CD4-positive, alpha-beta T cell treated with Interleukin-4 for 1 hour (primary cell): ENCODE measurements at places on chromosomes 7 and 10.

- DNase-seq: peak; percentile 47
Measured at GRCh38 chr10:93080350-93081046, 6.8 kb downstream of the CYP26A1 start.

- DNase-seq: no peak
Measured at GRCh38 chr7:135925210-135925609, 51.9 kb downstream of the MTPN start.

DNA sequence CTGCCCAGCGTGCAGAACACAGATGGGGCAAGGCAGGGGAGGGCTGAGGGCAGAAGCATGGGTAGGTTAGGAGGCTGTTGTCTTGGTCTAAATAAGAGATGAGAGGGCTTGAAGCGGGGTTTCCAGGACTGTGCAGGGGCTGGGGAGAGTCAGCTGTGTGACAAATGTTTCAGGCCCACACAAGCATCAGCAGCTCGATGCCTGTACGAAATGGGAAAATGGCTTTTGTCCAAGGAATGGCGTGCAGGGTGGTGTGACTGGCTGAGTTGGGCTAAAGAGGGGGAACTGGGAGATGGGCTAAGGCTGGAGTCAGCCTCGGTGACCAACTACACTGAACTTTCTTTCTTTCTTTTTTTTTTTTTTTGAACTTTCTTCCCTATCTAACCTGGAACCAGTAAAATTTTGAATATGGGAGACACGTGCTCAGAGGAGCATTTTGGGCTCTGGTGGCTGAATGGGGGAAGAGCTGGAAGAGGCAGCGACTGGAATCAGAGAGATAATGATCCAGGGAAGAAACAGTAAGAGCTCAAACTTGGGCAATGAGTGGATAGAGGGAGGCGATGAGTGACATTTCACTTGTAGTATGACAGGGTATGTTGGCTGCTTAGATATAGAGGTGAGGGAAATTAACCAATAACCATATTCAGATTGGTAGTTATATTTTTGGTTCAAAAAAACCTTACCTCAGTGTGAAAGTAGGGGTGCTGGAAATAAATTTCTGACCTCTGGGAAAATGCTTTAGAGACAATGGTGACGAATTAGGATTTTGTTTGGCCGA, 10.2 kb upstream of the EPHA1 start:
- DNase-seq: no peak

DNA sequence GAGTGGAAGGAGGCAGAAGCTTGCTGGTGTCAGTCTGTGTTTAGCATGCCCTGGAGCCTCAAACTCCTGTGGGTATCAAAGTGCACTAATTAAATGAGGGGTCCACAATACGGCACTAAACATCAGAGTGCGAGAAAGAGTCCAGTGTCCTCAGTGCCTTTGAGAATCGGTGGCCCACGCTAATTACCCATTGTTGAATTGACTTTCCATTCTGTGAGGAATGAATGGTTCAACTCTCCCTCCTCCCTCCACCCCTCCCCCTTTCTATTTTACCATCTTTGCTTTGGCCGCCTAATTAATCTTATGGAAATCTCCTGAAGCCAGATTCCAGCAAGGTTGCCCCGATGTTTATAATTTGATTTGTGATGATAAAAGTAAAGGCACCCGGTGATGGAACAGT, 217.8 kb downstream of the TFEC start:
- DNase-seq: no peak

GRCh38 chr7:131385039-131385605, 57.4 kb downstream of the MKLN1 start:
- DNase-seq: no peak

DNA sequence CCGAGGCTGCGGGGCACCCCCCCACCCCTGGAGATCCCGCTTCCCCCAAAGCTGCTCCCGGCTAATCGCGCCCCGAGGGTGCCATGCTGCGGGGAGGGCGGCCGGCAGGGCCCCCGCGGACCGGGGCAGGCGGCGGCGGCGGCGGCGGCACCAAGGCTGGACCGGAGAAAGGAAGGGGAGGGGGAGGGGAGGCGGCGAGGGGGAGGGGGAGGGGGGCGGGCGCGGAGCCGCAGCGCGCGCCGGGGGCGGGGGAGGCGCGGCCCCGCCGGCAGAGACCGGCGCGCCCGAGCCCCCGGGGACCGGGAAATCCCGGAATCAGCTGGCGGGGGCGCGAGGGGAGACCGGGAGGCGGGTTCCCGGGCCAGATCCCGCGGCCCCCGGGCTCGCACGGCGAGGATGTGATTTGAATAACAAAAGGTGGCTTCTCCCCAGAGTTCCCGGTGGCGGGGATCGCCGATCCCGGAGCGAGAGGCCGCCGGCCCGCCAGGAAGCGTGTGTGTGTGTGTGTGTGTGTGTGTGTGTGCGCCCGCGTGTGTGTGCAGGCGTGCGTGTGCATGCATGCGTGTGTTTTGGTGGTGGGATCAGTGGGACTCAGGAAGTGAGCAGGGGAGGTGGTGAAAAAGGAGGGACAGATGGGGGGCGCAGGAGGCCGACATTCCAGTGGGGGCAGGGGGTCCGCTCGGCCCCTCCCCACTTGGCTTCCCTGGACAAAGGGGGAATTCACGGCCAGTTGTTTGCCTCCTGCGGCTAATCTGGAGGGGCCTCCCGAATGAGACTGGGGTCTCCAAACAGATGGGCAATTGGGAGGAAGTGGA, 99.5 kb downstream of the HIP1 start:
- DNase-seq: peak; percentile 25

- no peak for DNase-seq
Measured at GRCh38 chr7:158296798-158297104, 290.9 kb downstream of the PTPRN2 start.

- no peak for DNase-seq
Measured at GRCh38 chr10:98249134-98249533, 18.9 kb downstream of the LOXL4 start.

- no peak for DNase-seq
Measured at GRCh38 chr7:139068544-139069399, 32.9 kb upstream of the ZC3HAV1L start.

- DNase-seq: no peak
Measured at GRCh38 chr10:122286867-122287266, 15.8 kb downstream of the BTBD16 start.

DNA sequence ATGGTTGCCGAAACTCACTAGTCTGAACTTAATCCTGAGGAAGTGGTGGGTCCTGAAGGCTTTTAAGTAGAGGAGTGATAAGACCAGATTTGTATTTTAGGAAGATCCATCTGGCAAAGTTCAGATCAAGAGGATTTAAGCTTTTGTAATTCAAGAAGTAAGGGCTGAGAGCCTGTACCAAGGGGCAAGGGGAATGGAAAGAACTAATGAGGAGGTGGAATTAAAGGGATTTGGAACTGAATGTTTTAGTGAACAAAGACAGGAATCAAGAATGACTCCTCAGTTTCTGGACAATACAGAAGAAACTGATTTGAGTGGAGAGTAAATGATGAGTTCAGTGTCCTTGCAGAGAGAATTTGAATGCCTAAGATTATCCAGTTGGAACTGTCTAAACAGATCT, 249.0 kb downstream of the C7orf25 start:
- no peak for DNase-seq

DNA sequence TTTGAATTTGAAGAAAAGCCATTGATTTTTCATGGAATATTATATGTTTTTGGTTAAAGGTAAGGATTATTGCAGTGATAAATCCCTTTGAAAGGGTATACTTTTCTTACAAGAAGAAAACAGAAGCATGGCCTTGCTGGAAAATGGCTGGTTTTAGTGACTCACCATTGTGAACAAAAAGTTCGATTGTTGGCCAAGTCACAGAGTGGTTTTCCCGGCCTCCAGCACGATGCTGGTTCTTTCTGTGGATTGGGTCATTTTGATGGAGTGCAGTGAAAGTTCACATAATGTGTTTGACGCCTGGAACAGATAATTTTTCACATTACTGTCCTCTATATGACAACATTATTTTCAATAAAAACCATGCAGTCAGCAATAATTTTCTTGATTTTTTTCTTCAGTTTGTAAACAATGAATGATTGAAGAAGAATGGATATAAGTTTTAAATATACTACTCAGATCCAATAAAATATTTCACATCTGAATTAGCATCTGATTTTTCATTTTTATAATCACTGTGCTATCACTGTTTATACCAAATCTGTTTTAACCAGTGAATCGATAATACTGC, 60.9 kb downstream of the RBM20 start:
- DNase-seq: no peak

GRCh38 chr7:46554688-46555422, 633.8 kb upstream of the IGFBP3 start:
- no peak for DNase-seq

DNA sequence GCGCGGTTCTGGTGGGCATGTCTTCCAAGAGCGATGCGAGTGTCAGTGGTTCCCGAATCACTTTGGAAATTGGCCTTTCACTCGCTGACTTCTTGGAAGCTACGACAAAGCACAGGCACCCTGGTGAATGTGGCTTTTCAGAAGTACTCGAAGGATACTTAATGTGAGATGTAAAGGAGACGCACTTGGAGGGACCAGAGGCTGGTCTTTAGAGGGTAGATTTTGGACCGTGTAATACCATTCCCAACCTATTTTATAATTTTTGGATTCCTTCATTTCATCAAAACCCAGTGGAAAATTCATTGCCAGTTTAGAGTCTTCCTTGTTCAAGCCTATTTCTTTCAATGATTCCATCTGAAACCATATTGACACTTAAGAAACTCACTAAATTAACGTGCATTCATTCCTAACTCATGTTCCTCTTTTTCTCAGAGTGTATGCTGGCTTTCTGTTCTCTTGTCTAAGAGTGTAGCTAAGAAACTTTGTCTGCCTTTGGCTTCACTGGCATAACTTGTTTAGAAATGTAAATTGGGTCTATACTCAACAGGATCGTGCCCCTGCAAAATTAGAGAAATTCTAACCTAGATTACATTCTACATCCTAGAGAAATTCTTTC, 645 bp upstream of the COPG2 start:
- DNase-seq: no peak

- no peak for DNase-seq
Measured at GRCh38 chr10:47051741-47052238, 140.6 kb downstream of the PTPN20 start.

DNA sequence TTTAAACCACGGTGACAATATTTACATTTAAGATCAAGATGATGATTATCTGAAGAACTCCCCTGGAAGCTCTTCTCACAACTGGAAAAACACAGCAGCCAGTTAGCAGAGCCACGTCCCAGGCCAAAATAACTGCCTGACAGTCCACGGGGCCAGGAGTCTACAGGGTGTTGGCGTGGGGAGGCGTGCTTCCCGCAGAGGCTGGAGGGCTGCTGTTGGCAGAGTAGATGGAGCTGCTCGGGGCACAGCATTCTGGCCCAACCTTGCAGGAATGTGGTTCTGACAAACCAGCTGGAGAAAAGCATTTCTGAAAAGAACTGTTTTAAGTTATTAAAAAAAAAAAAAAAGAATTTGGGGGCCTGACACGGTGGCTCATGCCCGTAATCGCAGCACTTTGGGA, 177.9 kb downstream of the EBF3 start:
- no peak for DNase-seq

DNA sequence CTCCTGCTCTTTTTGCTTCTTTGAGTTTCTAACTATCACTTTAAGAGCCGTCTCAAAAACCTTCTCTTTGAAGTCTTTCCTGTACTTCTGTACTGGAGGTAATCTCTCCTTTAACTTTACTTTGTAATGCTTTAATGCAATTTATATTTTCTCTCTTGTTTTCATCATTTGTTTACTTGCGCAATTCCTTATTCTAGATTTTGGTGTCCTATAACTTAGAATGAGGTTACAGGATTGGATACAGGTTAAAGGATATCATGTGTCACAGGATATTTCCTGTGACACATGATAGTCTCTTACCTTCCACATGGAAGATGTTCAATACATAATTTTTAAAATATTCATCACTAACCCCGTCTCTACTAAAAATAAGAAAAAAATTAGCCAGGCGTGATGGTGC, 42.4 kb upstream of the CPN1 start:
- no peak for DNase-seq

- DNase-seq: peak; percentile 22
Measured at GRCh38 chr10:32982911-32983909, 25.2 kb upstream of the ITGB1 start.

DNA sequence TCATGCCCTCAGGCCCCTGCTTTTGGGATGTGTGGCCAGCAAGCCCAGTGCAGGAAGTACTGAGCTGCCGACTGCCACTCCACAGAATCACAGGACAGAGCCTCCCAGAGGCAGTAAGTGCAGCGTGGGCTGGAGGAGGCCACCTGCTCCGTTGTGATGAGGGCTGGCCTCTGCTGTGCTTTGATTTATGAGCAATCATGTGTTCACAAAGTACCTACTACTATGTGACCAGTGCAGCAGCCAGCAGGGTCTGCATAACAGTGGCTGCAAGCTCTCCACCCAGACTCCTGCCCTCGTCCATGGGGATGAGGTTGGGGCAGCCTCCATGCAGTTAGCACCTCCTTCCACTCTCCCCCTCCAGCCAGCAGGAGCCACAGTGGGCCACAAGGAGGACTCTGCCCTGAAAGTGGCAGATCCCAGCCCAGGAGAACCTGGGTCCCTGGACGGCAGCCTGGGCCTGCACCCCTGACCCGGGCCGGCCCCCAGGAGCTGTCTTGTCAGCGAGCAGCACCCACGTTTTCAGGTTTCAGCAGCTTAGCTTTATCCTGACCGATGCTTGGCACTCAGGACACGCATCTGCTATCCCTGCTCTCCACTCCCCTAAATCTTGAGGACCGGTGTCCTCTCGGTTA, 37.7 kb upstream of the INSIG1 start:
- no peak for DNase-seq

DNA sequence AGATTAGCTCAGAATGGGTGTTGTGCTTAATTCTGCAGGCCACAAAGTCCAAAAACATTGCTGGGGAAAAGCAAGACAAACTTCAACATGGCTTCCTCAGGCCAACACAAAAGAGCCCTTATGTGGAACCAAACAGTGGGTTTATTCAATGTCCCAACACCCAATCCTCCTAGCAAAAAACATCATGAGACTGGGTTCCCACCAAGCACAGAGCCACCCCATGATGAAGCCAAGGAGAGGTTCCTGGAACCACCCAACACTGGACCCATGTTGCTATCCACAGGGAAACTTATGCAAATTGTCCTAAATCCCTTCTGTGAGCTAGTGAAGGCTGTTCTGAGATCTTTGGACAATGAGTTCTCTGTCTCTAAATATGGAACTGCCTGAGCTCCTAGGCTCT, 24.0 kb downstream of the SLC25A13 start:
- no peak for DNase-seq

- DNase-seq: no peak
Measured at GRCh38 chr7:106524690-106525059, 136.3 kb downstream of the CCDC71L start.

DNA sequence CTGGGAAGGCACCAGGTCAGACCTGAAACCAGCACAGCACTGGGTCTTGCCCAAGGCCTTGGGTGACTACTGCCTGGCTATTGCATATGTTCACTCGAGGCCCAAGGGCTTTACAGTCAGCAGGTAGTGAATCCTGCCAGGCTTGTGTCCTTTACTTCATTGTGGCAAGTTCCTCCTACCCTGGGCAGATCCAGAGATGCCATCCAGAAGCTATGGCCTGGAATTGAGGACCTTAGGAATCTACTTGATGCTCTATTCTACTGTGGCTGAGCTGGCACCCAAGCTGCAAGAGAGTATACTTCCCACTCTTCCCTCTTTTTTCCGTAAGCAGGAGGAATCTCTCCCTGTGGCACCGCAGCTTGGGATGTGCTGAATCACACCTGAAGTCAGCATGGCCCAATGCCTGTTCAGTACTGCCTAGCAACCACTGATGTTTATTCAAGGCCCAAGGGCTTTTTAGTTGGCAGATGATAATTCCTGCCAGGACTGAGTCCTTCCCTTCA, 246.7 kb upstream of the CTBP2 start:
- no peak for DNase-seq
